ENCODE measurements at places on chromosomes 2 and 18.

DNA sequence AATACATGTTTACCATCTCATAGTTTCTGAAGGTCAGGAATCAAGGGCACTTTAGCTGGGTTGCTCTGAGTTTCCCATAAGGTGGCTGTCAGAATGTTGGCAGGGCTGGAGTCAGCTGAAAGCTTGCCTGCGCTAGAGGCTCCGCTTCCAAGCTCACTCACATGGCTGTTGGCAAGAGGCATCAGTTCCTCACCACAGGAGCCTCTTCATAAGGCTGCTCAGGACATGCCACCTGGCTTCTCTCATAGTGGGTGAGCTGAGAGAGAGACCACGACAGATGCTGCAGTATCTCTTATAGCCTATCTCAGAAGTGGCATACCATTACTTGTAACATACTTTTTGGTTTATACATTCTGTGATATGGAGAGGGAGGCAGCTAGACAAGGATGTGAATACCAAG, 7.2 kb downstream of the HADHB start:
- no peak for DNase-seq

- no peak for DNase-seq
Observed at GRCh38 chr2:184611361-184612085, 13.2 kb downstream of the ZNF804A start.

- no peak for DNase-seq
Observed at GRCh38 chr2:33023728-33024500, 77.2 kb downstream of the LTBP1 start.

- no peak for DNase-seq
Observed at GRCh38 chr2:127197475-127198385, 22.4 kb downstream of the CYP27C1 start.

DNA sequence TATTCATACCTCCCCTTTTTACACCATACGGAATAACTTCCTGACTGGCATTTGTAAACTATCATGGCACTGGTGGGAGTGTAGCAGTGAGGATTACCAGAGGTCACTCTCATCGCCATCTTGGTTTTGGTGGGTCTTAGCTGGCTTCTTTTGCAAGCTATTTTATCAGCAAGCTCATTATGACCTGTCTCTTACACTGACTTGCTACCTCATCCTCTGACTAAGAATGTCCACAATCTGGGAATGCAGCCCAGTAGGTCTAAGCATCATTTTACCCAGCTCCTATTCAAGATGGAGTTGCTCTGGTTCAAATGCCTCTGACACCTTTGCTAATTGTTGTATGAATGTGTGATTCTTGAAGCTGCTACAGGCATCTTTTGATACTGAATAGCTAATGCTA, 950.8 kb upstream of the SLC39A10 start:
- no peak for DNase-seq

DNA sequence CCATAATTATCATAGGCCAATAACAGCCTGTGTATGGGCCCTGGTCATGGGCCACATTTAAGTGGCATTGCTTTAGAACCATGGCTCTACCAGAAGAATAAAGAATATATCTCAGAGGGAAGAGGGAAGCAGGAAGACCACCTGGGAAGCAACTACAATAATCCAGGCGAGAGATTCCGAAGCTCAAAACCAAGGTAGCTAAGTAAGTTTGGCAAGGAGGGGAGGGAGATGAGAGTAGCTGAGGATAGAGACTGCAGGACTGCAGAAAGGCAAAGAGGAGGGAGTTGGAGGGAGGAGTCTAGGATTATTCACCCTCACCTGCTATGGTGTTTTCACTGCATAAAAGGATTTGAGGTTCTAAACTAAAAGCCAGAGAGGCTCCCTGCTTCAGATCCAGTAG, 293.5 kb downstream of the SETBP1 start:
- DNase-seq: no peak

DNA sequence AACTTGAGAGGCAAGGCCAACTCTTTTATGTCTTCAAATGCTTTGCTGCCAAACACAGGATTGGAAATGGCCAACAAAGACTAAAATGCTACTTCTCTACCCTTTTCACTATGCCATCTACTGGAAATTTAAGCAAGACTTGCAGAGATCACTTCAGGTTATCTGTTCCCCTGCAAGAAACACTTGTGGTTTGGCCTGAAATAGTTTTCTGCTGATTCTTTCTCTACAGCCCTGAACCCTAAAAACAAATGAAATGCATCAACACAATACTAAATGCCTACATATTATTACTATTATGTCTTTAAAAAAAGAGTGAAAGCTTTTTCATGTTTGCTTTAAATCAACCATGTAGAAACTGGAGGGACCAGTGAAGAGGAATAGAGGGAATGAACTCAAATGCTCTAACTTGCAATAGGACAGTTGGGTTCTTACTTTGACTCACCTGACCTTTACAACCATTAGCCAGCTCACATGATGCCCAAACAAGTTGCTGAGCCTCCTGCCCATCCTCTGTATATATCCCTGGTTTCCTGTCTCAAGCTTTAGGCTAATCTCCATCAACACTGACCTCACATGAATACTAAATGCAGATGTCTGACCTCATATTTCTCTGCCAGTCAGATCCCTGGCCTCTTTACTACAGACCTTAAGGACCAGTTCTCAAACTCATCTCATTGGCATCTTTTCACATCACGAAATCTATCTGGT, 17.5 kb upstream of the ADAM17 start:
- DNase-seq: no peak

- no peak for DNase-seq
Observed at GRCh38 chr2:157592948-157593347, 35.7 kb downstream of the ACVR1C start.

- DNase-seq: no peak
Observed at GRCh38 chr2:59171019-59171418, 929.9 kb upstream of the FANCL start.

GRCh38 chr2:147937744-147938349, 82.7 kb downstream of the ORC4 start:
- no peak for DNase-seq

DNA sequence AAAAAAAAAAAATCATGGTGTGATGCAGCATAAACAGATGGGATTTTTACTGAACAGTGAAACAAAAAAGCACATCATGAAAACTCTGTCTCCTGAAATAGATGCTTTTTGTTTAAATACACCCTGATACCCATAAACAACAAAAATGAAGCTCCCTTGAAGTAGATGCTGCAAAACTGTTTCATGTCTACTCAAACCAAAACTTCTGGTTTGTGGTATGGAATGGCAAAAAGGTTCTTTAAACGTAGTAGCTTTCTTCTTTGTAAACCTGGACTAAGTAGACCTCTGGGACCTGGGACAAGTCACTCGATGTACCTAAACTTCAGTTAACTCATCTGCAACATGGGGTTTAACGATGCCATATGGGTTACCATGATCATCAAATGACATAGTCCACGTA, 64.4 kb upstream of the RAPH1 start:
- DNase-seq: no peak

- no peak for DNase-seq
Observed at GRCh38 chr2:51441786-51442185, 409.9 kb upstream of the NRXN1 start.

GRCh38 chr18:63017977-63018376, 301.6 kb downstream of the BCL2 start:
- DNase-seq: no peak

All from cortex of kidney (tissue), 1 donor.